ENCODE measurements at places on chromosomes 7 and 10.

DNA sequence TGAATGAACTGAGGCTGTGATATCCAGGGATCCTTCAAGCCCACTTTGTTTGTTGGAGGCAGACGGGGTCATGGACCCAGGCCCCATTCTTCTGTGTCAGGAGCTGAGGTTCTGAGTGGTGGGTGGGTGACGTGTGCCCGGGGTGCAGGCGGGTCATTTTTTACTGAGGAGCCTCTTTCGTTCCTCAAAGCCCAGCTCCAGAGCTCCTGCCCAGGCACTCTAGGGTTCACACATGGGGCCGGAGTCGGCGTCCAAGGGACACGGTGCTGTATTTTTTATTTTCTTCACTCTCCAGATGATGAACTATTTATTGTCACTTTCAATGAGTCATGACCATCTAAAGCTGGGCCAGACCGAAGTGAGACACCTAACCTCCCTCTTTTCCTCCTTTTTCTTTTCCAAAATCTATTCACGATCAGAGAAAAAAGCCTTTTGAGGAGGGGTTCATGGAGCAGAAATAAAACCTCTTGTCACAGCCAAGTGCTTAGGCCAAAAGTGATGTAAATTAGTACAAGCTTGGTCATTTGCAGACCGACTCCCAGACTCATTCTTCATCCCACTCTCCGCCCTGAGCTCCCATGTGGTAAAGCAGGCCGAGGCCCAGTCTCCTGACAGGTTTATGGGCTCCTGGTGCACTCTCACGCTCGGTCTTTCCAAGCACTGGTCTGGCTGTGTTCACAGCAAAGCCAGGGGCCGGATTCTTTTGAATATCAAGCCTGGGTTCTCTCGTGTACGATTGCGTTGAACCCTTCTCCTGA, 41.4 kb upstream of the PITRM1 start:
- DNase-seq: no peak

GRCh38 chr10:129386415-129387257, 80.4 kb upstream of the MGMT start:
- DNase-seq: no peak

- no peak for DNase-seq
Observed at GRCh38 chr7:7175075-7175695, 7.2 kb upstream of the C1GALT1 start.

GRCh38 chr7:30209951-30210350, 74.4 kb upstream of the ZNRF2 start:
- no peak for DNase-seq

DNA sequence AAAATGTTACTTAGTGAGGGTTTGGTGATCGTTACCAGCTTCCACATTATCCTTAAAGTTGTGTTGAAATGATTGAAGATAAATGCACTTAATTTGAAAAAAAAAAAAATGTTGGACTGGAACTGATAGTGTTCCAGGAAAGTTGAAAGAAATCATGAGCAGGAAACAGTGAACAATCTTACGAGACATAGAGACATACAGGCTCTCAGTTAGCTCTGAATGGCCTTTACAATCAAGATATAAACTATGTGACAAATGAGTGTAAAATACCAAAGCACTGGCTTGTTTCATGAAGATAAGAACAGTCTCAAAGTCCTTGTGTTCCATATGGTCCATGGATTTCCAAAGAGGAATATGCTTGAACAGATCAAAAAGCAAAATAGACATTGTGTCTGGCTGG, 430.1 kb upstream of the ETV1 start:
- no peak for DNase-seq

- DNase-seq: no peak
Observed at GRCh38 chr7:1823376-1824150, 153.5 kb downstream of the ELFN1 start.

- DNase-seq: no peak
Observed at GRCh38 chr7:108266491-108266890, 136.3 kb upstream of the LAMB4 start.

GRCh38 chr10:24428410-24428782, 219.5 kb downstream of the KIAA1217 start:
- no peak for DNase-seq

DNA sequence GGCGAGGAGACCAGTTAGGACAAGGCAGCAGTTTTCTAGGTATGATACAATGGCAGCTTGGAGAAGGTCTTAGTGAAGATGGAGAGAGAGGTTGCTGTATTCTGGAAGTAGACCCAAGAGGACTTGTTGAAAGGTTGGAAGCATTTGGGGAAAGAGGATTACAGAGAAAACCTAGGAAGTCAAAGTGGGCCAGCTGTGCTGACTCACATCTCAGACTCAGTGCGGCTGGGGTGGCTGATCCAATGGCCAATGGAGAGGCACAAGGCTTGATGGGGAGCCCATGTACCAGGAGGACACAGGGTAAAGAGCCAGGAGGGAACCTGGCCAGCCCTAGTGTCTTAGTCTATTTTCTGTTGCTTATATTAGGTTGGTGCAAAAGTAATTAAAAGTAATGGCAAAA, 194.5 kb upstream of the GALNT17 start:
- DNase-seq: no peak

Measured in Jurkat, Clone E6-1 (cell line).